Cortex of kidney (tissue), 1 donor: ENCODE measurements at places on chromosomes 6 and 20.

DNA sequence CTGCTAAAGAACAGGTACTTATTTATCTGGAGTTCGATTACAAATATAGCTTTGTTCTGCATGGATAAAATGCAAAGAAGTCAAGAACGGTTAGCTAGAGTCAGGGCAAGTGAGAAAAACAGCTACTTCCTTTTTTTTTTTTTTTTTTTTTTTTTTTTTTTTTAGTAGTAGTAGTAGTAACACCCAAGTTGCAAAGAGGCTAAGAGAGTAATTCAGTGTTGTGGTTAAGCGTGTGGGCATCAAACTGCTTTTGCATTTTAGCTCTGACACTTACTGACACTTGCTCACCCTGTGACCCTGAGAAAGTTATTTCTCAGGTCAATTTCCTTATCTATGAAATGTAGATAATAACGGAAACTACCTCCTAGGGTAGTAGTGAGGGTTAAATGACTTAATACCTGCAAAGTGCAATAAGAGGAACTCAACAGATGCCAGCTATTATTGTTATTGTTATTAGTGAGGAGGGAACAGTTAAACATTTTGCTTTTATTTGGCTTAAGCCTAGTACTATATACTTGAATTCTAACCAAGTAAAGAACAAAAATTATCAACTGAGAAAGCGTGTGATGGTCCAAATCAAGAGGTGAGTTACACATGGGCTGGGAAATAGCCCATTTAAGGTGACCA is 86.7 kb upstream of the BACH2 start:
- no peak for DNase-seq

DNA sequence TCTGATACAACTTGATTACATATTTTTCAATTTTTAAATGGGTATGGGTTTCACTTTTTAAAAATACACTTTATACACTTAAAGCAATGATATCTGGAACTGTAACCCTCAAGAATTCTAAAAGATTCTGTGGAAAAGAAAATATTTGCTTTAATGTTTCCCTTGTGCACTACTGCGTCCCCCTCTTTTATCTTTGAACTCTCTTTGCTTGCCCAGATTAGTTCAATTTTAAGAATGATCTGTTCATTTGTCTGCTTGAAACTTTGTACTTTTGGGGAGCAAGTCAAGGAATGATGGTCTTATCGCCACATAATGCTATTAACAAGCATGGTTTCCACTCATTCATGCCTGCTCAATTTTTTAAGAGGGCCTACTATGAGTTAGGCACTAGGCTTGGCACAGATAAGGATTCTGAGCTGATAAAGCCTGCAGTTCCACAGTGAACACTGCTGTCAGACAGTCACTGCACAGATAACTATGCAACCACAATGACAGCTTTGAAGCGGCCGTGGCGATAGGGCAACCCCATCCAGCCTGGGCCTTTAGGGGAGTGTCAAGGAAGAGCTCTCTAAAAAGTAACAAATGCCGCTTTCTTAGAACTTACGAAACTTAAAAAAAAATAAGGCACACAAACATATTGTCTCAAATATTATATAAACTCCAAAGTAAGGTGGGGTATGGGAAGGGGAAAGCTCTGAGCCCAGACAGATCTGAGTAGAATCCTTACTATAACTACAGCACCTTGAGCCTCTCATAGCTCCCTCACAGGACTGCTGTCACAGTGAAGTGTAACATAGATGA is 29.7 kb downstream of the FYN start:
- no peak for DNase-seq

GRCh38 chr6:11779329-11780096 is 910 bp upstream of the ADTRP start:
- DNase-seq: no peak

- DNase-seq: no peak
Measured at GRCh38 chr20:63103402-63104311, 96.9 kb upstream of the BHLHE23 start.

DNA sequence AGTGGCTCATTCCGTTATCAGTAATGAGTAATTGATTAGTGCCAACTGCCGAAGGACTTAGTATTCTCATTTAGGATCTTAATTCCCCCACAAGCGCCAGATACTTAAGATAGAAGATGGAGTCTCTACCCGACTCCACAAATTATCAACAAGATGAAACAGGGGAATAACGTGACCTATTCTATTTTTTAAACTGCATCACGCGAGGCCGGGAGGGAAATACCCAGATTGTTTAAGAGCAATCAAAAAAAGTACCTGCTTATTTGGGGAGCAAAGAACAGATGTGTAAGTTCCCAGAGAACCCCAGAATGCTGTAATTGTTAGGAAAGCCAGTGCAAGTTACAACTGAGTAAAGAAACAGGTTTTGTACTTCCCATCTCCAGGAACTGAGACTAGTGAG is 1.1 kb upstream of the MAP3K5 start:
- no peak for DNase-seq

DNA sequence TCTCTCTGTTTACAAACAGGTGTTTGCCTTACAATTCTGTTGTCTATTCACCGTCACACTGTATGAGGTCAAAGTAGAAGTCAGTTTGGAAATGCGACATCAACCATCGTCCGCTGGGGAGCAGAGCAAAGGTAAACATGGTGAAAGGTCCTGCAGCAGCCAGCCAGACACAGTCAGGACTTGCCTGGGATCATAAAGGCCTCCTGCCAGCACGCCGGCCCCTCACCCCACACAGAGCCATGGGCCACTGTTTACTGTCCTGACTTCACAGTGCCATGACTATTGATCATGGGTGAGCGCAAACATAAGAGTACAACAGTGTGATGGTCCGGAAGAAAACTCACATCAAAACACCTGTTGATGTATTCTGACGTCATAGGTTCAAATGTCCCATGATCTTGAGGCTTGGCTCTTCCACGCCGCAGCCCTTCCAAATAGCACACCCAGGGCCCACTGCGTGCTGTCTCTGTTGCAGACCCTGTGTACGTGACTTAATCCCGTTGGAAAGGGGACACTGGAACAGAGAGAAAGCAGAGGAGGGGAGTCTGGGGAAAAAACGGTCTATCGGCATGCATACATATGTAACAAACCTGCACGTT is 16.9 kb upstream of the PPP1R3G start:
- DNase-seq: no peak

DNA sequence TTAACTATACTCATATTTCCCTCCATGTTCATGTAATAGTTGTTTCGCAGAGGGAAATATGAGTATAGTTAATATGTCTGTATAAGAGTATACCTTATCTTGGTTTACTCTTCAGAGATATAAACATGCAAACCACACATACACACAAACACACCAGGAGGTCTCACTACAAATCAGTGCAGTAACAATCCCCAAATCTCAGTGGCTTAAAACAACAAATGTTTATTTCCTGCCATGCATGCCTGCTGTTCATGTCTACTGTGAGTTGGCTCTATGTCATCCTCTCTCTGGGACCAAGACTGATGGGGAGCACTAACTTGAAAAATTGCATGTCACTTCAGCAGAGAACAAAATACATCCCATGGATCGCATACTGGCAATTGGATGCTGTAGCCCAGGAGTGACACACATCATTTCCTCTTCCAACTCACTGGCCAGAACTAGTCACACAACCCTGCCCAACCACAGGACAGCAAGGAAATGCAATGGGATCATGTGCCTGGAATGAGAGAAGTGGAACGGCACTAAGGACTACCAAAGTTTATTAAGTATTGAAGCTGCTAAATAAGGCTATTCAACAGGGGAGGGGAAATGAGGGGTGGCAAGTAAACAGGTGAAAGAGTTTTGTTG is 89.0 kb upstream of the DTNBP1 start:
- DNase-seq: no peak

DNA sequence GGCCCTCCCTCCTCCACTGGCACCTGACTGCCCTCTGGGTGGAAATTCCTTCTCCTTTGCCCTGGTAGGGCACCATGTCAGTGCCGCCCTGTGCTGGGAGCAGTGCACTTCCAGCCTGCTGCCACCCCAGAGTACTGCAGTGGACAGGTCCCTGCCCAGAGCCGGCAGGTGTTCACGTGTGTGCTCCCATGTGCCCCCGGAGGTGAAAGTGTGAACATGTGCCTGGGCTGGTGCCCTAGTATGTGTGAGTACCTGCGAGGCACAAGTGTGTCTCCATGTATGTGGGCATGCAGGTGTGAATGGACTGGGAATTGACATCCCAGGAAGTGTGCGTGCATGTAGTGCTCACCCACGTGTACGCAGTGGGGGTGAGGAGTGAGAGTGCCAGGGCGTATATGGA is 29.4 kb downstream of the SDCBP2 start:
- DNase-seq: no peak

- no peak for DNase-seq
Measured at GRCh38 chr20:5491455-5491854, 174.7 kb upstream of the PROKR2 start.

DNA sequence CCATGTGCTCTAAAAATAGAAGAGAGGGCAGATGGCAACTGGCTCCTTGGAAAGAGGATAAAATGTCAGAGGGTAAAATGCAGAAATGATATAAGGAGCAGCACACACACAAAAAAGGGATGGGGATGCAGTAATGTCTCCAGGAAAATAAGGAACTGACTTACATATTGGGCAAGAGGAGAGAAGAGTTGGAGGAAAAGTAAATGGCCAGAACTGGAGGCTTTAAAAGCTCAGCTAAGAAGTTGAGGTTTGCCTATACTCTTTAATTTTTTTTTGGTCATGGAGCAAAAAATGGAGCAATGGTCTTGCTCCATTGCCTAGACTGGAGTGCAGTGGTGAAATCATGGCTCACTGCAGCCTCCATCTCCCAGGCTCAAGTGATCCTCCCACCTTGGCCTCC is 93.7 kb downstream of the SULF2 start:
- no peak for DNase-seq

- DNase-seq: no peak
Measured at GRCh38 chr20:5737966-5738365, 12.2 kb upstream of the SHLD1 start.

- no peak for DNase-seq
Measured at GRCh38 chr6:168058691-168059551, 20.1 kb downstream of the FRMD1 start.

- no peak for DNase-seq
Measured at GRCh38 chr6:143792402-143793279, 50.5 kb upstream of the LTV1 start.

- DNase-seq: no peak
Measured at GRCh38 chr20:6686171-6686570, 81.3 kb upstream of the BMP2 start.

- no peak for DNase-seq
Measured at GRCh38 chr20:59827138-59828056, 106.0 kb downstream of the SYCP2 start.

DNA sequence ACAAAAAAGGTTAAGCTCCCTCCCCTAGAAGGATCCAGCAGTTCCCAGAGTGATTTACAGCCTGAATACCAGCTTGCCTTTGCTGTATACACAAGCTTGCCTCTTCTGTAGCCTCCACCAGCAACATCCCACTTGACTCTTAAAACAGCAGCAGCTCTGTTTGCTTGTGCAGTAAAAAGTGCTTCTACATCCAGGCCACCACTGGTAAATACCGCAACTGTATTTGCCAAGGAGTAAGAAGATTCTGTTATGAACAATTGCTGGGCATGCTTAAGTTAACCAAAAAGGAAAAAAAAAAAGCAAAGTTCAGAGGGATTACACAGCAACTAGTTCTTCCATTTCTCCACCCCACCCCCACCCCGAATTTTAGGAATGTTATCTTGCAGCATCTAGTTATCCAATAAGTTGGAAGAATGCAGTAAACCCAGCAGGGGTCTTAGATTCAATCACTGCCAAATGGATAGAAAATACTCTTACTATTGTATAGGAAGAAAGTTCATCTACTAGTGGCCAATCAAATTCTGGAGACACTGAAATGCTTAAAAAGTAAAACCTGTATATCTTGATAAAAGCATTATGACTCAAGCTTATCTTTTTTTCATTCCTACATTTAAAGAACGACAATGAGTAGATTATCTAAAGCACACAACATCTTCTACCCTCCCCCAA is 4.8 kb downstream of the SALL4 start:
- DNase-seq: no peak

GRCh38 chr6:79377047-79377446 is 142.6 kb upstream of the HMGN3 start:
- no peak for DNase-seq

DNA sequence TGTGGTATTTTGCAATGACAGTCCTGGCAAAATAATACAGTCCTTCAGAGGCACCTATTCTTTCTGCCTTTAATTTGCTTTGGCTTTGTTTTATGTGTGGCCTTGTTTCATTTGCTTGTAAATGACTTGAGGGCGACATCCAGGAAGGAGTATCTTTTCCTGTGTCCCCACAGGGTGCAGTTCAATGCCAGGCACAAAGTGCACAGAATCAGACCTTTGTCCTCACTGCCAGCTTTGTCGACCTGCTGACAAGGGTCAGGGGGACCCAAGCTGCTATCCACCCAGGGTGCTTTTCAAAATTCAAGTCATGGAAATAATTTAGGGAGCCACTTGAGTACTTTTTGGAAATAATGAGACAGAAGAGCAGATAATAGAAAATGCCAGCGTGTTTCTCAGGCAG is 37.0 kb upstream of the CDKN1A start:
- no peak for DNase-seq

GRCh38 chr6:64252256-64252655 is 616.7 kb downstream of the PHF3 start:
- no peak for DNase-seq

GRCh38 chr6:24743265-24743943 is 24.4 kb upstream of the C6orf62 start:
- no peak for DNase-seq

- no peak for DNase-seq
Measured at GRCh38 chr20:32820698-32821377, 1.1 kb downstream of the MAPRE1 start.

DNA sequence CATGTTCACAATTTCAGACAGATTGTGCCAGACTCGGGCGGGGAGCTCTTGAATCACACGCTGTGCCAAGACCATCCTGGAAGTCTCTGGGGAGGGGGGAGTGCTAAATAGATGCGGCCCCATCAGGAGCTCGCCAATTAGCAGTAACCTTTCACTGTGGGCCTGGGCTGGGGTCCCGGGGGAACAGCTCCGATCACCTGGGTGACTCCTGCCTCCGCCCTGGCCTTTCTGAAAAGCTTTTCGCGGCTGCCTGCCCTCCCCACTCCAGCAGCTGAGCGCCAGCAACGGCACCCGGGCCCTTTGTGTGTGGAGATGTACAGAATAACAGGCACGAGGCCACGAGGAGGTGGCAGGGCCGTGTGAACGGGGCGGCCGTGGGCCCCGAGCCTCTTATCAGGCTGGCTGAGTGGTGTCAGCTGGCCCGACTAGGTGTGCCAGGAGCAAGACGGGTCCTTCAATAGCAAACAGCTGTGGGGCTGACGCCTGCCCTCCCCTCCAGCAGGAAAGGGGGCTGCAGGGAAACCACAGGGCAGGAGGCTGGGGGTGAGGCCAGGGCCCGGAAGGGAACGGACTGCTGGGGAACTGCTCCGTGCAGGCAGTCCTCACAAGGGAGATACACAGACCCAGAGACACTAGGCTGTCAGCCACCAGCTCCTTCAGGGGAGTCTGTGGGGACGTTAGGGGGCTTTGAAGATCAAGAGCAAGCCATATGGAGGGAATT is 56.8 kb downstream of the NOL4L start:
- no peak for DNase-seq

GRCh38 chr20:48823960-48824498 is 3.8 kb downstream of the PREX1 start:
- no peak for DNase-seq

GRCh38 chr6:147227770-147228320 is 23.6 kb downstream of the STXBP5 start:
- DNase-seq: no peak
